ENCODE measurements at places on chromosomes 6 and 20. TPM values are rescaled to one million over a fixed set of nuclear protein-coding genes. Genes with fewer than 3 reads are reported as not detected.

The TINAG gene
- 0.39 TPM for polyA plus RNA-seq

The TPD52L1 gene
- polyA plus RNA-seq = 21.0 TPM

The GRM1 gene
- polyA plus RNA-seq = 6.7 TPM

The ITPA gene
- 68.0 TPM for polyA plus RNA-seq

The OLIG3 gene
- polyA plus RNA-seq = 3.2 TPM
